ENCODE measurements at places on chromosomes 7 and 10. TPM values are rescaled to one million over a fixed set of nuclear protein-coding genes. Genes with fewer than 3 reads are reported as not detected.

DNA sequence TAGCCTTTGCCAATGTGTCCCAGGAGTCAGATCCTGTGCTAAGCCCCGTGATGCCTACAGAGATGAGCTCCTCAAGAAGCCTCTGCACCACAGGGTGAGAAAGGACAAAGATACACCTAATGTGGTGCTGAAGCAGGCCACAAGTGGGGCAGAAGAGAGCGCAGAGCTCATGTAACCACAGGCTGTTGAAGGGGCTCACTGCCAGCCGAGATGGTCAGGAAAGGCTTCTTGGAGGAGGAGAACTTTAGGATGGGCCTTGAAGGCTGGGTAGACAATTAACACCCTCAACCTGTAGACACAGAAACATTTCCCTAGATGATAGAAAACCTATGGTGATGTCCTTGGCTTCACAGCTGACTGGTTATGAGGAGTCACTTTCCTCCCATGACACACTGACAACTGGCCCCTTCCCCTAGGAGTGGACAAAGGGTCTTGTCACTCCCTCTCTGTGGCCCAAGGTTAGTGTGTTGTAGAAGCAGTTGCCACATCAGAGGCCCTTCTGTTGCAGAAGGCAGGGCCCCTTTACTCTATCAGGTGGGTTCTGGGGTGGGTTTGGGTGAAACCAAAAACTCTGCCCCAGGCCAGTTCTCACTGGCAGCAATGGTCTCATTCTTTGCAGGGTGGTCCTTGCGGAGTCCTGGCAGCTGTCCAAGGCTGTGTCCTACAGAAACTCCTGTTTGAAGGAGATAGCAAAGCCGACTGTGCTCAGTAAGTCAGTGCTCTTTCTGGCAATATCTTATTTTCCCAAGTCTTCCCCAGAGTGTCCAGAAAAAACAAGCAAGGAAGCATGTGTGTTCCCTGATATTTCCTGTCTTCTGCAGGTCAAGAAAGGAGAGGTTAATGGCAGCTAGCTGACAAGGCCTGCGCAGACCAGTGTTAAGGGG lies 69.2 kb downstream of the MINDY4 start:
- no peak for DNase-seq

DNA sequence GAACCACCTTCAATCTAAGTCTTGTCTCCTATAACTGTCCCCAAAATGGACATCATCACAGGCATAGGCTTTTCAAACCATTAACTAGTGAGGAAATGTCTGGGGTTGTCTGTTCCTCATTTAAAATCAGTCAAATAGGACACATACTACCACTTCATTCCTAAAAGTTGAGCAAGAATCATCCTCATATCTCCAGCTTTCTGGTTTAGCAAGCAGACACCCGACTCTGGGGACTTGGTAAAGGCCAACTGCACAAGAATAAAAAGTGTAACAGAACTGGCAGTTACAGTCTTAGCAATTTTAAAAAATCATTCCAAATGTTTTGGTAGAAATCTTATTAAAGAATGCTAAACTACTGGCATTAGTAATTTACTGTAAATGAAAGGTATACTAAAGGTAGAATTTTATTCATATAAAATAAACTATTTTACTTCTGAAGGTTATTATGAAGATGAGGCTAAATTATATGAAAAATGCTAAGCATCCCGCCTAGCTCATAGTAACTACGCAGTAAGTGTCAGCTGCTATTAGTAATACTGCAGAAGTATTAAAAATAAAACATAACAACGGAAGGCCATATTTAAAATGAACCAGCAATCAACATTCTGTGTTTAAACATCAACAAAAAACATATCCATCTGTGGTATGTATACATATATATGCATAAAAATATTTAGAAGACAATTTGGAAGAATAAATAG lies 60.8 kb downstream of the ZNF438 start:
- no peak for DNase-seq

GRCh38 chr10:1114719-1115606 lies 58.8 kb downstream of the WDR37 start:
- peak; percentile 15 for DNase-seq

DNA sequence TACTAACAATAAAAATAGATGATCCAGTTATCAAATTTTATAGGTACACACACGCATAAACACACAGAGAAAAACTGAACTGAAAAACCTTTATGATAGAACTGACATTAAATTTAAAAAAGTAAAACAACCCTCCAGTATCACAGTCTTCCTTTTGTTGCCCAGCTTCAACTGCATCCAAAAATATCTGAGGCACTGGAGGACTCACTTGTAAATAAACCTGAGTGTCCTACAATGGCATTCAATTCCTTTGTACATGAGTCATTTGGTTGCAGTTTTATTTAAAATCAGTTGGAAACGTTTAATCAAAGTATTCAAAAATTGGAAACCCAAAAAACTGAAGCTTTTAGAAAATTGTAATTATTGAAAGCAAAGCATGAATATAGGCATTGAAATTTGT lies 265.2 kb upstream of the CSTF2T start:
- no peak for DNase-seq

- no peak for DNase-seq
Observed at GRCh38 chr10:36280890-36281499, 638.9 kb upstream of the FZD8 start.

GFRA1 gene
- total RNA-seq, result 14.0 TPM

TFR2 gene
- 0.34 TPM for total RNA-seq

NEUROD6 gene
- not detected for total RNA-seq

METTL2B gene
- 50.1 TPM for total RNA-seq

TMEM130 gene
- total RNA-seq, result 1.0 TPM

FZD1 gene
- total RNA-seq, result 10.9 TPM

PCLO gene
- total RNA-seq, result 2.0 TPM

MYL10 gene
- total RNA-seq, result not detected

Measured in neural progenitor cell (in vitro differentiated cells).